NCI-H2081 treated with DMSO at 0.1 percent for 48 hours (cell line): ENCODE measurements at places on chromosomes 16 and 17.

DNA sequence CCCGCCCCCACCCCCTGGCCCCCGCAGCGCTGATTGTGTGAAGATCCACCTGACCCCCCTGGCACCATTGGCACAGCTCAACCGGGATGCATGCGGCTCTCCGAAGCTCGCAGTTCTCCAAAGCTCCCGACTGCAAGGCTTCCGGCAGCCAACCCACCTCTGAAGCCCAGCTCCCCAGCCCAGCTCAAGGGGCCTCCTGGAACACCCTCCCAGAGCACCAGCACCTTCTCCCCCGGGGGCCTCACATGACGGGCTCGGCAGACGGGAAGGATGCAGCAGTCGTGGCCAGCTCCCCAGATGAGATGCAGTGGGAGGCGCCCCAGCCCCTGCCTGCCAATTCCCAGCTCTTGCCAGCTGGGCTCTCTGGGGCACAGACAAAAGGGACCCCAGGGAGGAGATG lies 215.3 kb downstream of the ZNF423 start:
- DNase-seq = no peak

DNA sequence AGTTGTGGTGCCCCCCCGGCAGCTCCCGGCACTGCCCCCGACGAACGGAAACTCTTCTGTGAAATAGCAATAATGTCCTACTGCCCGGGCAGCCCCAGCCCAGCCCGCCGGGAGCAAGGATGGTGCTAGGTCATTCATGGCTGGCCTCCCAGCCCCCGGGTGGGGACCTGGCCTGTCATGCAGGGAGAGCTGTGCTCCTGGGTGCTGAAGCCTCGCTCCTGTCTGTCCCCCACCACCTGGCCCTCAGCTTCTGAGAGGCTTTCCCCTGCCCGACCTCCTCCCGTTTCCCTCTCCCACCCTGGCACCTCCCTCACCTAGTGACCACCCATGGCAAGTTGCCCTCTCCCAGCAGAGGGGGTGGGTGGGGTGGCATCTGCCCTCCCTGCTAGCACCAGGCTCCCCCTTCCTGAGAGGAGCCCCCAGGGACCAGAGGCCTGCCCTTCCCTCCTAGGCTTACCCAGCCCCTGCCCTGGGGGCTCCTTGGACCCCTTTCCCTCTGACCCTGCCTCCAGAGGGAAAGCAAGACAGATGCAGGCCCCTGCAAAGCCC lies 13.5 kb downstream of the PAM16 start:
- no peak for DNase-seq

- DNase-seq = no peak
Measured at GRCh38 chr17:2814049-2814448, 17.8 kb downstream of the RAP1GAP2 start.

DNA sequence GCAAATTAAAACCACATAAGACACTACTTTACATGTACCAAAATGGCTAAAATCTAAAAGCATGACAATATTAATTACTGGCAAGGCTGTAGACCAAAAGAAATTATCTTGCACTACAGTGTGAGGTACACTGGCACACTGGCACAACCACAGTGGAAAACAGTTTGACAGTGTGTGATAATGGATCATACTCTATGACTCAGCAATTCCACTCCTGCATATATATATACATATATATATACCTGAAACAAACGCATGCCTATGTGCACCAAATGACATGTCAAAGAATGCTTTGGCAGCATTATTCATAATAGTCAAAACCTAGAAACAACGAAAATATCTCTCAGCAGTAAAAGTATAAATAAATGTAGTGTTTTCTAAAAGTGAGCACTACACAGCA lies 4.6 kb upstream of the DYNLRB2 start:
- no peak for DNase-seq

GRCh38 chr16:86516623-86517003 lies 6.3 kb downstream of the FOXF1 start:
- no peak for DNase-seq

GRCh38 chr17:49991409-49991808 lies 3.6 kb downstream of the DLX3 start:
- DNase-seq = no peak

- no peak for DNase-seq
Measured at GRCh38 chr16:16118337-16118736, 105.0 kb downstream of the ABCC6 start.

DNA sequence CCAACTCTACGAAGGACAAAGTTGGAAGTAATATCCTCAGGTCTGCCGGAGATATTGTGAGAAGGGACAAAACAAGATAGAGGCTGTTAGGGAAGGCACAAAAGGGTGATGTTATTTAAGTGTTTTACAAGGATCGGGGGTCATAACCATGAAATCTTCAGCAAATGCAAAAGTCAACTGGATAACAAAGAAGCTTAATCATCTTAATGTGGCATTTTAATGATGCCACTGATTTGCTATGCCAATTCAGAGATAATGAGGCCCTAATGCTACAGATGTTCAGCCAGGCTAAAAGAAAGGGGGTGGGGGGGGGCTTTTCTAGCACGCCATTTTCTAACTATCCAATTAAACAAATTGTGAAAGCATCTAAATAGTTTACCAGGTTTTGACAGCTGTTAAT lies 63.1 kb downstream of the IKZF3 start:
- no peak for DNase-seq

- no peak for DNase-seq
Measured at GRCh38 chr16:28999577-28999976, 14.7 kb downstream of the LAT start.

DNA sequence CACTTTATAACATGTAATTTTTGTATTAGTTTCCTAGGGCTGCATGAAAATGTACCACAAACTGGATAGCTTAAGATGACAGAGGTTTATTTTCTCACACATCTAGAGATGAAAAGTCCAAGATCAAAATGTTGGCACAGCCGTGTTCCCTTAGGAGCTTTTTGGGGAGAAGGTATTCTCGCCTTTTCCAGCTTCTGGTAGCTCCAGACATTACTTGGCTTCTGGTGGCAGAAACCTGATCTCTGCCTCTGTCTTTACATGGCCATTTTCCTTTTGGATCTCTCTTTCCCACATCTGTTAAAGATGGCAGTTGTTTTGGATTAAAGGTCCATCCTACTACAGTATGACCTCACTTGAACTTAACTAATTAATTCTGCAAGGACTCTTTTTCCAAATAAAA lies 885.7 kb upstream of the CDH8 start:
- no peak for DNase-seq

- DNase-seq = no peak
Measured at GRCh38 chr16:58114827-58115825, 14.1 kb downstream of the CFAP20 start.

- no peak for DNase-seq
Measured at GRCh38 chr16:1171001-1171400, 18.1 kb downstream of the CACNA1H start.

- DNase-seq = no peak
Measured at GRCh38 chr16:1442697-1443096, 1.7 kb downstream of the CCDC154 start.

DNA sequence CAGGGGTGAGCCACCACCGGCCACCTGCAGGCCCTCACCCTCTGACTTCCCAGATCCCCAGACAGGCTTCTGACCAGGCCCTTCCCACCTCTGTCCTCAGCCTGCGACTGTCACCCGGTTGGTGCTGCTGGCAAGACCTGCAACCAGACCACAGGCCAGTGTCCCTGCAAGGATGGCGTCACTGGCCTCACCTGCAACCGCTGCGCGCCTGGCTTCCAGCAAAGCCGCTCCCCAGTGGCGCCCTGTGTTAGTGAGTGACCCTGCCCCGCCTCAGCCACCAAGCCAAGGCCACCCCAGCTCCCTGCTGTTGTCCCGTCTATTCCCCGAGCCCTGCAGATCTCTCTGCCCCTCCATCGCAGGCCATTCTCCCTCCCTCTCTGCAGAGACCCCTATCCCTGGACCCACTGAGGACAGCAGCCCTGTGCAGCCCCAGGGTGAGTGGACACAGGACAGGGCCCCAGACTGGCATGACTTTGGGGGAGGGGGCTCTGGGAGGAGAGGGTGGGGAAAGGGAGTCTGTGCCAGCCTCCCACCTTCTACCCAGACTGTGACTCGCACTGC lies 1.9 kb downstream of the NTN3 start:
- DNase-seq = no peak

DNA sequence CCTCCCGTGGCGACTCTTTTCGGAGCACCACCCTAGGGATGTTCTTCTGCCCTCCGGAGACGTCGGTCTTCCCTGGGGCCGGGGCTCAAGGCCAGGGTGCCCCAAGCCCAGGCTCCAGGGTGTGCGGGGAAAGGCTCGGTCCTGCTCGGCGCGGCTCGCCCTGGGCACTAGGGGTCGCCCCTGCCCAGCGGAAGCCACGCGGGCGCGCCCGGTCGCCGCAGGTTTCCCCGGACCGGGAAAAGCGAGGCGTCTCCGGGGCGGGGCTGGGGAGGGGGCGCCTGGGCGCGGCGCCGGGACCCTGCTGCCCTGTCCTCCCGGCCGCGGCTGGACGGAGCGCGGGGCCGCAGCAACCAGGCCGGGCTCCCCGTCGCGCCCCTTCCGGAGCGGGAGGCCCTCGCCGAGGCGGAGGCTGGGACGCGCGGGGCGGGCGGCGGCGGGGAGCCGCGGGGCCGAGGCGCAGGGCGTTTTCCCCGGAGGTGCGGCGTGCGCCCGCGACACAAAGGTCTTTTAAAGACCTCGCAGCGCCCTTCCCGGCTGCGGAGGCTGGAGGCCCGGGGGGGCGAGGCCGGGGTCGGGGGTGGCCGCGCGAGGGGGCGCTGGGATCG lies 76.4 kb downstream of the MRC2 start:
- peak; percentile 8 for DNase-seq

GRCh38 chr17:64230791-64231408 lies 32.2 kb downstream of the TEX2 start:
- no peak for DNase-seq

DNA sequence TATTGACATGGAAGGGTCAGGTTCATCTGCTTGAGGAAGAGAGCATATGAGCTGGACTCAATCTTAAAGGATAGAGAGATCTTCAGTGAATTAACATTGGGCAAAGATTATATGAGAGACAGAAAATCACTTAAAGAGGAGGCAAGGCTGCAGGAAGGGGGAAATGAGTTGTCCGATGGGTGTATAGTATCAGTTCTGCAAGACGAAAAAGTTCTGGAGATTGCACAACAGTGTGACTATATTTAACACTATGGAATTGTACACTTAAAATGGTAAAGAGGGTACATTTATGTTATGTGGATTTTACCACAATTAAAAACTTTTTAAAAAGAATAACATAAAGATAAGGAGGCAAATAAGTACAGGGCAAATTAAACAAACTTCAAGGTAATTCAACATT lies 80.7 kb downstream of the HELZ start:
- DNase-seq = no peak

DNA sequence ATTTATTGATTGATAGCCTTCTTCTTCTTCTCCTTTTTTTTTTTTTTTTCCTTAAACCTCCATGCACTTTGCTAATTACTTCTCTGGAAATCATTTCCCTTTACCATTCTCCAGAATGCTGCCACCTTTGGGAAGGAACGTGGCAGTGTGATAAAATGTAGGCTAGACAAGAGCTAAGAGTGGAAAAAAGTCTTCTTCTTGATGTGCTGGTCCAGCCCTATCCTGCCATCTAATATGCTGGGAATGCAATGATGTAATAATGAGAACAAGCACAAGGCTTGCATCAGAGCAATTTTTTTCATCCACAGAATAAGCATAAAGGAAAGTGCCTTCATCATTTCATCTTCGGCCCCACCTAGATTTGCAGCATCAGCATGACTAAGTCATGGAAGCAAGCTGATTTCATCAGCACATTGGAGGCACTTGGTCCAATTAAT lies 128.7 kb upstream of the ZFHX3 start:
- DNase-seq = no peak

- DNase-seq = no peak
Measured at GRCh38 chr16:81852347-81852746, 73.3 kb downstream of the PLCG2 start.

- no peak for DNase-seq
Measured at GRCh38 chr17:65324611-65325342, 187.6 kb downstream of the RGS9 start.

GRCh38 chr17:38875477-38876075 lies 5.7 kb downstream of the LASP1 start:
- no peak for DNase-seq

- DNase-seq = no peak
Measured at GRCh38 chr16:85645021-85645589, 32.0 kb downstream of the GSE1 start.

GRCh38 chr17:71438631-71439146 lies 682.1 kb upstream of the SOX9 start:
- no peak for DNase-seq

GRCh38 chr16:8713635-8714172 lies 39.3 kb downstream of the ABAT start:
- no peak for DNase-seq

- no peak for DNase-seq
Measured at GRCh38 chr17:77254951-77255825, 114.4 kb downstream of the SEC14L1 start.

GRCh38 chr17:38442548-38442947 lies 14.3 kb downstream of the ARHGAP23 start:
- DNase-seq = no peak

DNA sequence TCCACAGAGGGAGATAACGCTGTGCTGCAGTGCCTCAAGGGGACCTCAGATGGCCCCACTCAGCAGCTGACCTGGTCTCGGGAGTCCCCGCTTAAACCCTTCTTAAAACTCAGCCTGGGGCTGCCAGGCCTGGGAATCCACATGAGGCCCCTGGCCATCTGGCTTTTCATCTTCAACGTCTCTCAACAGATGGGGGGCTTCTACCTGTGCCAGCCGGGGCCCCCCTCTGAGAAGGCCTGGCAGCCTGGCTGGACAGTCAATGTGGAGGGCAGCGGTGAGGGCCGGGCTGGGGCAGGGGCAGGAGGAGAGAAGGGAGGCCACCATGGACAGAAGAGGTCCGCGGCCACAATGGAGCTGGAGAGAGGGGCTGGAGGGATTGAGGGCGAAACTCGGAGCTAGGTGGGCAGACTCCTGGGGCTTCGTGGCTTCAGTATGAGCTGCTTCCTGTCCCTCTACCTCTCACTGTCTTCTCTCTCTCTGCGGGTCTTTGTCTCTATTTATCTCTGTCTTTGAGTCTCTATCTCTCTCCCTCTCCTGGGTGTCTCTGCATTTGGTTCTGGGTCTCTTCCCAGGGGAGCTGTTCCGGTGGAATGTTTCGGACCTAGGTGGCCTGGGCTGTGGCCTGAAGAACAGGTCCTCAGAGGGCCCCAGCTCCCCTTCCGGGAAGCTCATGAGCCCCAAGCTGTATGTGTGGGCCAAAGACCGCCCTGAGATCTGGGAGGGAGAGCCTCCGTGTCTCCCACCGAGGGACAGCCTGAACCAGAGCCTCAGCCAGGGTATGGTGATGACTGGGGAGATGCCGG lies 769 bp downstream of the CD19 start:
- no peak for DNase-seq

- no peak for DNase-seq
Measured at GRCh38 chr16:65932350-65933072, 434.0 kb upstream of the CDH5 start.

GRCh38 chr16:66020046-66020445 lies 346.4 kb upstream of the CDH5 start:
- DNase-seq = no peak

GRCh38 chr16:10981697-10982216 lies 37.4 kb downstream of the CLEC16A start:
- no peak for DNase-seq

GRCh38 chr16:70258065-70258464 lies 6.3 kb upstream of the EXOSC6 start:
- no peak for DNase-seq
